Stimulated activated CD4-positive, alpha-beta T cell treated with anti-CD3 and anti-CD28 coated beads, Interleukin-12 subunit alpha, Interleukin-12 subunit beta, amount 100 ng/mL, for 4 hours (primary cell): ENCODE measurements at places on chromosomes 2 and 18.

- DNase-seq: no peak
Measured at GRCh38 chr2:237533668-237534161, 32.7 kb upstream of the PRLH start.

DNA sequence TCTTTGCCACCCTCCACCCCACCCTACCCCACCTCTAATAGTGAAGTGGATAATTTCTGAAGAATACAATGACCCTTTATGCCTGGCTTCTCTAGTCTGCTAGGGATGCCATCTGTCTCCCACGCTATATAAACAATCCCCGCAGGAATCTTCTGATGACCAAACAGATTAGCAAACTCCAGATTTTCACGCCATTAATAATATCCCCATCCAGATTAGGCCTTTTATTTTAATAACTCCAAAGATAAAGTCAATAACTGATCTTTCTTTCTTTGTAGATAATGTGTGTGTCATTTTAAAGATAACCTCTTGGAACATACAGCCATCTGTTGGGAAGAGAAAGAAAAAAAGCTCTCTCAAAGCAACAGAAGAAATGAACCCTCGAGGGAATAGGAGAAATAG is 47.9 kb upstream of the CCDC150 start:
- DNase-seq: no peak

DNA sequence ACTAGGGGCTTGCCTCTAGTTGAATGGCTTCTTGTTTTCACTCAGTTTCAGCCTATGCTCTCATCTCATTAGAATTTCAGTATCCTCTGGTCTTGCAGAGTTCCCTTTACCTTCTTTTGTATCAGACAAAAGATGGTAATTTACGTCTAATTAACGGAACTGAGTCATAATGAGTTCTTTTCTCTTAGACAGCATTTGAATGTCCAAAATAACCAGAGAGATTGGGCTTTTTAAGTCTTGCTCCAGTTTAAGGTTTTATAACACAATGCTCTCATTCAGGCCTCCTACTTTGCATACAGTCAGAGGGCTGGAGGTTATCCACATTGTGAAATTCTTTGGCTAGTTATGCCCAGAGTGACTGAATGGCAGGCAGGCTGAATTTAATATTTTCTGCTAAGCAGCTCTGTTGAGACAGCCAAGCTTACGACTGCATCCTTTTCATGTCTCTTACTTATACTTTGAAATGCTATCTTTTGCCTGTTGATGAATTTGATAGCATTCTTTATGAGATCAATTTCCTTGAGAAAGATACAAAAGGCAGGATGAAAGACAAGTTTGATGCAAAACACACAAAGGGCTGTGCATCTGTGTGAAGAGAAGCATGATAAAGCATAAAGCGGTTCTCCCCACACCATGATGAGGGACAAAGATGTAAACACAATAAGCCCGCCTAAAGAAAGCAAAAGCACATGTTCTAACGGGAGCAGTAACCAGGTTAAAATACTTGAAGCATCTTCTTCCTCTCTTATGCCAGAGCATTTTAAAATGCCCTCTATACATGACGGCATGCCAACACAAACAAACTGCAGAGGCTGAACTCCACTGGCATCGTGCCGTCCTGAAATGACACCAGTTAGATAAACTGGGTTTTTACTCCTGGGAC is 90.0 kb downstream of the CDH2 start:
- no peak for DNase-seq

DNA sequence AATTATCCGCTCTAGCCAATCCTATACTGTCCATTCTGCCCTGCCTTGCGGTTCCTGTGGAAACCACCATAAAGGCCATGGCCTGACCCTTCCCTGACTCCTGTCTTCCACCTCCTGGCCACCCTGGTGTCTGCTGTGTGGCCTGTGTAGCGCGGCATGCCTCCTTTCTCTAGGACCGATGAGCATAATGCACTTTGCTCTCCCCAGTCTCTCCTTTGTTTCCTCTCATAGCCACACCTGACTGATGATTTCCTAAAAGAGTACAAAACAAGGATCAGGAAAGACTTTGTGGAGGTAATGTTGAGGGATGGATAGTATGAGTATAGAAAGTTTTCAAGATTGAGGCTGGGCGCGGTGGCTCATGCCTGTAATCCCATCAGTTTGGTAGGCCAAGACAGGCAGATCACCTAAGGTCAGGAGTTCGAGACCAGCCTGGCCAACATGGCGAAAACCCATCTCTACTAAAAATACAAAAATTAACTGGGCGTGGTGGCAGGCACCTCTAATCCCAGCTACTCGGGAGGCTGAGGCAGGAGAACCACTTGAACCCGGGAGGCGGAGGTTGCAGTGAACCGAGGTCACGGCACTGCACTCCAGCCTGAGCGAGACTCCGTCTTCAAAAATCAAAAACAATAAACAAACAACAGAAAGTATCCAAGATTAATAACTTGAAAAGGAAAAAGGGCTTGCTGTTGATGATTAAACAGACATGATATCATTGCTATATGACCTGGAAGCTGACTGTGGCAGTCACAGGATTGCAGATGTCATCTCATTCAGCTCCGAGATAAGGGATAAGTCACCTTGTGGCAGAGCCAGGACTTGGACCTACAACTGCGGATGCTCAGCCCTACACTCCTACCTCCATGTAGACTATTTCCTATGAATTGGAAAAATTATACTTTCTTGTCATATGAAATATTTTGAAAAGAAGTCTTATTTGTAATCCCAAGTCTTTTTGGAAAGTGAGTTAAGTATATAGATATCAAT is 16.6 kb downstream of the SOWAHC start:
- DNase-seq: no peak

- no peak for DNase-seq
Measured at GRCh38 chr2:223952280-223952968, 4.8 kb upstream of the MRPL44 start.

GRCh38 chr18:77114415-77115191 is 18.0 kb downstream of the MBP start:
- DNase-seq: no peak

DNA sequence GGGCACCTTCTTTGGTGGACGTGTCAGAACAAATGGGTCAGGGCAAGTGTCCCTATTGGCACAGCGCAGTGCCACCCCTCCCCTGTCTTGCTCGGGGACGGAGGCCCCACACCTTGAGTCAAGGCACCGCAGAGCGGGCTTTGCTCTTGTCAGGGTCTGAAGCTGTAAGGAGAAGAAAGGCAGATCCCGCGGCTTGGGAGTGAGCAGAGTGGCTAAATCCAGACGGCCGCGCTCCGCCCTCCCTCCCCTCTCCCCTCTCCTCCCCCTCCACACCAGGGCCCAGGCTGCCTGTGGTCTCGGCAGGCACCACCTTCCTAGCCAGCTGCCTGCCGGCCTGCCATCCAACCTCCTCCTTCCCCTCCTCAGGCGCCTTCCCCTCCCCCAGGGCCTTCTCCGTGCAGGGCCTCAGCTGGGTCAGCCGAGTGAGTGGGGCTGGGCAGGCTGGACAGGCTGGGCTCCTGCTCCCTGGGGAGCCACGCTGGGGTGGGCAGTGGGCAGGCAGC is 25.8 kb downstream of the SPEG start:
- DNase-seq: no peak

GRCh38 chr18:76490033-76490432 is 5.0 kb downstream of the ZNF516 start:
- DNase-seq: no peak

DNA sequence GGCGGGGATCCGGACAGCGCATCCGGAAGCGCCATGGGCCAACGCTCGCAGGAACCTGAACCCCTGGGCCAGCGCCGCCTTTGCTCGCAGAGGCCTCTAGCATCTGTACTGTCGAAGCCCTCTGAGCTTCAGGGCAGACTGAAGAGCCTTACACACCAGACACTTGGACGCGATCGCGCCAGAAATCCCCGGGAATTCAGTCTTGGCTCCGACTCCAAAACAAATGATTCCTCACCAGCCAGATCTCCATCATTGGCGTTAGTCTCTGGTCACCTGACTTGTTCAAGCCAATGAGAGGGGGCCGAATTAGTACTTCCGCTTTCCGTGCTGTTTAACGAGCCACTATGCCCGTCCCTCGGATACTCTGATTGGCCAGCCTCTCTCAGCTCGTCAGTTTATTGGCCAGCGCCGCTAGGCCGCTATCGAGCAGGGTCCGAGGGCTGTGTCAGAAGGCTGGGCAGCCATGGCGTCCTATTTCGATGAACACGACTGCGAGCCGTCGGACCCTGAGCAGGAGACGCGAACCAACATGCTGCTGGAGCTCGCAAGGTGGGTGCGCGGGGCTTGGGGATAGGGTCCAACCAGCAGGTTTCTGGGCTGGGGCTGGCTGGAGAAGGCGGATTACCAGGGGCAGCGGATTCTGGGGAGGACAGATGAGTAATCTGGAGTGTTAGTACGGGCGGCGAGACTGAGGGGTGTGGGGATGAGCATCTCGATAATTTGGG is at the start of gene RNF181:
RNF181 (plus strand) TSS at position 445 of the 725 bp plus-strand sequence; CDS start at position 464, 19 bp downstream.
- DNase-seq: peak; percentile 80

DNA sequence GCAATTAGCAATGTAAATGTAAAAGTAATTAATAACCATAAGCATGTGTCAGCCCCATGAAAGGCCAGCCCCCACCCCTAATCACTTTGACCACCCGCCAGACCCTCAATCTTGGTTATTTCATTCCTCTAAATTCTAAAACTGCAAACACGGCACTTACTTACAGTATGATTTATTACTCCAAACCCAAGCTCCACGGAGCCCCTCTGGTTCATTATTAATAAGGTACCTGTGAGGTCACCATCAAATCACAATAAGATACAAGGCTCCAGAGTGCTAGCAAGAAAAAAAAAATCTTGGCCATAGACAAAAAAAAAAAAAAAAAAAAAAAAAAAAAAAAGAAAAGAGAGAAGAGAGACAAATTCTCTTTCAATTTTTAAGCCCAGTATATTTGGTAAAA is 879.5 kb downstream of the TDRD15 start:
- DNase-seq: no peak

- no peak for DNase-seq
Measured at GRCh38 chr2:39325966-39326365, 82.2 kb upstream of the CDKL4 start.

GRCh38 chr2:72924353-72925240 is 7.3 kb downstream of the EMX1 start:
- no peak for DNase-seq

DNA sequence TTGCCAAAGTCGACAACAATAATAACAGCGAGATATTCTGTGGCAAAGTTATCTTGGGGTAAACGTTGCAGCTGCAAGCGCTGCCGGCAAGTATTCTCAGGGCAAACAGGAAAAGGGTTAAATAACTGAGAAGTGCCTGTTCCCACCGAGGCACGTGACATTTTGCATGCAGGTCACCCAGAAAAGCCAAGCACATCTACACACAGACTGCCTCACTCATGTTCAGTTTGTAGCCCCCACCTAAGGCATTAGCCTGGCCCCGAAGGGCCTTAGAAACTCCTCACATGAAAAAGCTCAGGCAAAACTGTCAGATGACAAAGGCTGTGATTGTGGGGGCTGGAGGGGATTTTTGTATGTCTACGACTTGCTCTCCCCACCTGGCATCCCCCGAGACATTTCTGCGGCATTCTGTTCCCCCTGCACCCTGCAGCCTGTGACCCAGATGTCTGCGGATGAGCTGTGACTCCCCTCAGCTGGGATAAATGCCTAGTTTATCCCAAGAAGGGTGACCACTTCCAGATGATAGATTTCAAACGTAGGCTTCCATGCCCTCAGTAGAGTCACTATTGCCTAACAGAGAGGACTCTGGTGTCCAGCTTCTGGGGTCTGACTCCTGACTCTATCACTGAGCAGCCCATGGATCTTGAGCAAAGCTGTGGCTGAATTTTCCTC is 215.2 kb upstream of the SIX2 start:
- DNase-seq: no peak

GRCh38 chr18:79372991-79373390 is 22.7 kb upstream of the NFATC1 start:
- DNase-seq: no peak

- no peak for DNase-seq
Measured at GRCh38 chr2:191611614-191612013, 66.3 kb upstream of the NABP1 start.

DNA sequence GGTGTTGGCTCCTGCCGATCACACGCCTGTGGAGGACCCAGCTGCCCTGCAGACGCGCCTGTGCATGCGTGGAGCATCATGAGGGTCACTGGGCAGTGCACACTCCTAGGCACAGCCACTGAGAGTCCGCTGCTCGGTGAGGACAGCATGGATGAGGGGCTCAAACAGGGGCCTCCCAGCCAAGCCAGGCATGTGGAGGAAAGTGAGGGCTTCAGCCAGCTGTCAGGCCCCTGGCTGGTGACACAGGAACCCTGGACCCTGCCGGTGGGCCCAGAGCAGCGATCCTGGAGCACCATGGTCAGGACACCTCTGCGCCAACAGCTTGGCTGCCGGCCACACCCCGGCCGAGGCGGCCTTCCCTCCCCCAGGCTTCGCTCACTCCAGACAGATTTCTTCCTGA is 171.2 kb downstream of the RTP5 start:
- DNase-seq: no peak

- no peak for DNase-seq
Measured at GRCh38 chr2:60259781-60260180, 293.7 kb downstream of the BCL11A start.

DNA sequence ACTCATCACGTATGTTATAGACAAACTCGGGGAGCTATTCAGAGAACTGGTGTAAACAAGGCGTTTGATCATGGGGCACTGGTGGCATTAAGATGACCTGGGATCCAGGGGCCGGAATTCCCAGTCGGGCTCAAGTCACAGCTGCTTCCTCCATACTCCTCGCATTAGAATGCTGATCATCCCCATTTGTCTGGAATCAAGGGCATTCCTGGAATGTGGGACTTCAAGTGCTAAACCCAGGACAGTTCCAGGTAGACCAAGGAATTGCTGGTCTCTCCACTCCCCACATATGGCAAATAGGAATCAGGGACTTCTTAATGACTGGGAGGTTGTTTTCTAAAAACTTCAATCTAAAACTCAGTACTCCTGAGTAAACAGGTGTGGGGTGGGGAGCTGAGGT is 355.7 kb upstream of the RAB6C start:
- no peak for DNase-seq

DNA sequence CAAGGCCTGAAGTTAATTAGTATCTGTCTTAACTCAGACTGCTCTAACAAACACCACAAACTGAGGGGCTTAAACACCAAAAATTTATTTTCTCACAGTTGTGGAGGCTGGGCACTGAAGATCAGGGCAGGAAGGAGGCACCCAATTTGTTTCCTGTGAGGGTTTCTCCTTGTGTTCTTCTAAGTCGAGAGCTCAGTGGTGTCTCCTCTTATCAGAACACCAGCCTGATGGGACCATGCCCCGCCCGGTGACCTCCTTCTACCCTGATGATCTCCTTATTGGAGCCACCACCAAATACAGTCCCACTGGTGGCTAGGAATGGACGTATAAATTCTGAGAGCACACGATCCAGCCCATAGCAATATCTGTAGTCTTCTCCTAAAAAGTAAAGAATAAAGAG is 20.5 kb downstream of the TMEM18 start:
- no peak for DNase-seq

DNA sequence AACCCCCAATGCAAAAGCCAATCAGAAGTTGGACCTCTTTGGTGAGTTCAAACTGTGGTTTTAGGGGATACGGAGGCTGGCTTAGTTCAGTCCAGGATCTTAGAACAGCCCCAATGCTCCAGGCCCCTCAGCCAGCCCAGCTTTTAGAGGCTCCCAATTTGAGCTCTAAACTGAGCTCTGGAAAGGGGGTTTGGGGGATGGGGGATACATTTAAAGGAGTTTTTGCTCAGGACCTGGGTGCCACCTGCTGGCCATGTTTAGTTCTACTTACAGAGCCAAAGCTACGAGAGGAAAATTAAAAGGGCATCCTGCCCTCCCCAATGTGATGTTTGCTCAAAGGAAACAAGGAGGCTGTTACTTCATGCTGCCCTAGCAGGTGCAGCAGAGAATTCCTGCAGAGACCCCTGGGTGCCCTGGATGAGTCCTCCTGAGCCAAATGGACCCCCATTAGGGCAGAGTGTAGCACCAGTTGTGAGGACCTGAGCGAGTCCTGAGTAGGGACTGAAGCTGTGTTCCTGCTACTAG is 15.9 kb upstream of the TMEM214 start:
- peak; percentile 42 for DNase-seq
